ENCODE measurements at places on chromosomes 1 and 21.

DNA sequence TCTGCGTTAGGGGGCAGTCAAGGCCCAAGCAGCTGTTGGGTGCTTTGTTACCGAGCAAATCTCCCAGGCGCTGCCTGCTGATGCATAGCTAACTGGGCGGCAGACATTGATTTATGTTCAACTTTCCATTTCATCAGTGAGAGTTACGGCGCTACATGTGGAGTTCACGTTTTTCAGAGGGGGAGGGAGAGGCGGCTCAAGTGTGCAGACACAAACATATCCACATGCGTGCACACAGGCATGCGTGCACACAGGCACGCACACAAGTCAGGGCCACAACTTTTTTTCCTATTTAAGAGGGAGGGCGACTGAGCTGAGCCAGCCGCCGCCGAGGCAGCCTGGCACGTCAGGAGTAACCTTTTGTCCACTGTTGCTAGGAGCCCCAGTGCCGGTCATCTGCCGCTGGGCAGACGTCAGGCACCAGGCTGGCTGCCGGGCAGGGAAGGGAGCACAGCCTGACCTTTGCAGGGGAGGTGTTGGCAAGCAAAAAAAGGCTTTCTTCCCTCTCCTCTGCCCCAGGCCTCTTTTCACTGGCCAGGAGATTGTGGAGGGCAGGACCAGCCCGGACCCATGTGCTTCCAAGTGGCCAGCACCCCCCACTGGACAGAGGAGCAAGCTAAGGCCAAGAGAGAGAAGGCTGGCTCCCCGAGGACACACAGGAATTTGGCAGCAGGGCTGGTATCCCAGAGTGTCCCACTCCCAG is 73.3 kb downstream of the MRPL37 start:
- no peak for DNase-seq

DNA sequence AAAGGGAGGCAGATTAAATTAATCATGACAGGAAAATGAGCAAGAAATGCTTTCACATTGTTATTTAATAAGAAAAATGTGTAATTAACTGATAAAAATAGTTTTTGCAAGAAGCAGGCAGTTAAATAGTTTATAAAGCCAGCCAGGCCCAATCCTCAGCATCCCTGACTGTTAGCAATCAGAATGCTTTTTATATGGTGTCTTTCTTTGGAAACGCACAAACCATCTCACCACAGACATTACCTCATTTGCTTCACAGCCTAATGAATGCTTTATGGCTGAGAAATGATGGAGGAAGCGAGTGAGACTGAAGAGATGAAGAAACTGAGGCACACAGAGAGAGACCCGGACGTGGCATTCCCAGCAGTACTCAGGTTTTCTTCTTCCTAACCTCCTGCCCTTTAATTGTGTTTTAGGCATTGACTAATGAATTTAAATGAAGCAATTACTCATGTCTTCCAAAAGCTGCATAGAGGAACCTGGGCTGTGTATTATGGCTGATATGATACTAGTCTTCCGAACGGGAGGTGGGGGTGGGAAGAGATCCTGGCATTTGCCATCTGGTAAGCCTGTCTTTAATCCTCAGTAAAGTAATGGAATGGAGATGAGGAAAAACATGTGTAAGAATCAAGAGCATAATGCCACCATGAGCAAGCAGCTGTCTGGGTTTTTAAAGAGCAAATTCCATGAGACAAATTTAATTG is 116.1 kb upstream of the LMO4 start:
- DNase-seq: no peak

DNA sequence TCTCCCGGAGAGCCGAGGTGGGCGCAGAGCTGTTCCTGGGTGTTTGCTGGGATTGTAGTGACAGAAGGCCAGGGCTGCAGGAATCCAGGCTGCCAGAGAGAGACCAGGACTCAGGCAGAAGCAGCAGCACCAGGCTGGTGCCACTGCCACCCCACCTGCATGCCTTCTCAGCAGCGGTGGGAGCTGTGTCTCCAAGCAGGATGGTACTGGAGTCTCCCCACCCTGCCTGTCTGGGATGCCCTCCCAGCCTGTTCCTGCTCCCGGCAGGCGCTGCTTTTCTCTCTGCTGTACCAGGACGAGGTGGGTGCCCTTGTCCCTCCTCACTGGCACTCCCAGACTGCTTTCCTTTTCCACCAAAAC is 4.5 kb upstream of the HES4 start:
- DNase-seq: no peak

DNA sequence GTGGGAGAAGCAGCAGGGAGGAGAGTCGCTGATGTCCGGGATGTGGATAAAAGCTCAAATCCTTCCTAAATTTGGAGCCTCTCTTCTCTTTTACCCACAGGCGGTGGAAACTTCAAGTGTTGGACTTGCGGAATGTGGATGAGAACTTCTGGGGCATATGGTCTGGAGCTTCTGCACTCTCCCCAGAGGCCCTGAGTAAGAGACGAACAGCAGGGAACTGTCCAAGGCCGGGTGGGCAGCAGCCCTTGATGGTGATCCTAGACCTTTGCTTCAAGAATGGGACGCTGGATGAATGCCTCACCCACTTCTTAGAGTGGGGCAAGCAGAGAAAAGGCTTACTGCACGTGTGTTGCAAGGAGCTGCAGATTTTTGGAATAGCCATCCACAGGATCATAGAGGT is 1.9 kb downstream of the PRAMEF12 start:
- no peak for DNase-seq

DNA sequence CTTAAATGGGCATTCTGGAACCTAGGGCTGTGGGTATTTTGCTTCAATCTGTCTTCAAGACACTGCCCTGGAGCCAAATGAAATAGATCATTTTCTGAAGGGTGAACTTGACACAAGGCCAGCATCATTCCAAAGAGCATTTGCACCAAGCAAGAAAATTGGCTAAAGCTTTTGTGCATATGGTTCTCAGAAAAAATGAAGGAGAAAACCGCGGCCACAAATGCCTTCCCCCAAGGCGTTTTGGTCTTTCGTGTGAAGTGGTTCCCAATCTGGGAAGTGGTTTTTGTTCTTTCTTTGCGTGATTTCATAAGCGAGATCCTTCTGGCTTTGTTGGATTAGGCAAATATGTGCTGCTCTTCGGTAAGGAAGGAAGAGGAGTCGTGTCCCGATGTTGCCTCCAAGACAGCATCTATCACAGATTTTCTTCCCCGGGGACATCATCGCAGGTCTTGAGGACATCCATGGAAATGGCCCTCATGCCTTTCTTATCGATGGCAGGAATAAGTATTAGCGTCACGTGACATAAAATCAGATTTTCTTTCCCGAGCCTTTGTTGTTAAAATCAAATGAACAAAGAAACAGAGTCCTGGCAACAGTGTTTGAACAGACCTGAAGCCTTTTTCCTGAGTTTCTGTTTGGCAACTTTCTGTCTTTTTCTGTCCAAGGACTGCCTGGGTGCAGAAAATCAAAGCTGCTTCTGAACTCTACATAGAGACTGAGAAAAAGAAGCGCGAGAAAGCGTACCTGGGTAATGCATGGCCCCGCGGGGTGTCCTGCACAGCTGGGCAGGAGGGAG is 31.0 kb downstream of the ATP5PO start:
- DNase-seq: no peak

DNA sequence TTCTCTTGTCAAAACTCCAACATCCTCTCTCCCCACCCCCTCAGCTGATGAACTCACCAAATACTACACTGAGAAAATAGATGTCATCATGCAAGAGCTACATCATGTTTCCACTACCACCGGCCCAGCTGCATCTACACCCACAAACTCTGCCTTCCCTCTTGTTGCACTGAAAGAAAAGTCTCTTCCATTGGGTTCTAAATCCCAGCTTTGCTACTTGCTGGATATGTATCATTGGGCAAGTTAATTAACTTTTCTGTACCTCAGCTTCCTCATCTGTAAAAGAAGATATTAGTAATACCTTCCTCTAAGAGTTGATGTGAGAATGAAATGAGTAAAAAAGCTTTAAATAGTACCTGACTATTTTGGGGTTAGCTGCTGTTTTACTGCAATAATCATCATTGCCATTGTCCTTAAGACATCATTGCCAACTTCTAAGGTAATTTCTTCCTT is 108.6 kb downstream of the OLFML2B start:
- no peak for DNase-seq

DNA sequence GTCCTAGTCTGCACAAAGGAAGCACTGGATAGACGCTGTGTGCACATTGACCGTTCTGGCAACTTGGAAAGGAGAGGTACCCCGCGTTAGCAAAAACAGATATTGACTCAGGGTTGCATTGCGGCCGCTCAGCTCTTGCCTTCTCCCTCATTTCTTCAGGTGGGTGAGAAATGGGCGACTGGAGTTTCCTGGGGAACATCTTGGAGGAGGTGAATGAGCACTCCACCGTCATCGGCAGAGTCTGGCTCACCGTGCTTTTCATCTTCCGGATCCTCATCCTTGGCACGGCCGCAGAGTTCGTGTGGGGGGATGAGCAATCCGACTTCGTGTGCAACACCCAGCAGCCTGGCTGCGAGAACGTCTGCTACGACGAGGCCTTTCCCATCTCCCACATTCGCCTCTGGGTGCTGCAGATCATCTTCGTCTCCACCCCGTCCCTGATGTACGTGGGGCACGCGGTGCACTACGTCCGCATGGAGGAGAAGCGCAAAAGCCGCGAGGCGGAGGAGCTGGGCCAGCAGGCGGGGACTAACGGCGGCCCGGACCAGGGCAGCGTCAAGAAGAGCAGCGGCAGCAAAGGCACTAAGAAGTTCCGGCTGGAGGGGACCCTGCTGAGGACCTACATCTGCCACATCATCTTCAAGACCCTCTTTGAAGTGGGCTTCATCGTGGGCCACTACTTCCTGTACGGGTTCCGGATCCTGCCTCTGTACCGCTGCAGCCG is 5.4 kb downstream of the GJA8 start:
- no peak for DNase-seq

DNA sequence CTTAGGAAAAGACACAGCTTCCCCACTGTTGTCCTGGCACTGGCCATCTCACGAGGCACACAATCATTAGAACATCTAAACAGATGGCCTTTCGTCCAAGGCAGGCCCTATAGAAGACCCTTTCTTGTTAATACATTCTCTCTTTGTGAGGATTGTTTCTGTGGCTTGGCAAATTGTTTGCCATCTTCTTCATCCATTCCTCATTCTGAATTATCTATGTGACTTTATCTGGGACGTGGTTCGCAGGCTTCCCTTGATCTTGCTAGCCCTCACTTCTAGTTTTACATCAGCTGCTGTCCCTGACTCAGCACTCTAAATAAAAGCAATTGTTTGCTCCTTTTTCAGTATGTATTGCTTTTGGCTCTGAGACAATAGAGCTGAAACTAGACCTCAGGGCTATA is 101.1 kb upstream of the ZC3H11B start:
- DNase-seq: no peak

GRCh38 chr1:174204697-174205308 is 45.5 kb downstream of the RABGAP1L start:
- DNase-seq: no peak

GRCh38 chr1:193185211-193185610 is 1.2 kb downstream of the B3GALT2 start:
- no peak for DNase-seq

- no peak for DNase-seq
Measured at GRCh38 chr1:24364975-24365678, 46.0 kb downstream of the GRHL3 start.
